ENCODE measurements at places on chromosomes 2 and 18.

GRCh38 chr2:217934321-217935131 is 68.3 kb downstream of the TNS1 start:
- no peak for DNase-seq

DNA sequence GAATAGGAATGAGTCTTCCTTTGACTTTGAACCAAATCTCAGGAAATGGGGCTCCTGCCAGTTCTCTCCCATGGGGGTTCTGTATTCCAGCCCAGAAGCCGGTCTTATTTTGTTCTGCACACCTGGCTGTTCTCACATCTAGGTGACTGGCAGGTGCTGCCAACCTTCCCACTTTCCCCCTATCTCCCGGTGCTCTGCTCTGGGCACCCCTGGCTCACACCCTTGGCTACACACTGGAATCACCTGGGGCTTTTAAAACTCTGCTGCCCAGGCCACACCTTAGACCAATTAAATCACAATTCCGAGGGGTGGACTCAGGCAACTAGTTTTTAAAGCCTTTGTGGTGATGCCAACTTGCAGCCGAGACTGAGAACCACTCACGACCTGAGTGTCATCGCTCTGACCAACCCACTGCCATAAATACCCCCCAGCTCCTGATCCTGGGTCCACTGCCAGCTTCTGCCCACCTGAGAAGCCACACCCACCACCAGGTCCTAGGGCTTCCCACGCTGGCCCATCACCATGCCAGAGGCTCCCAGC is 69.2 kb downstream of the KCNF1 start:
- DNase-seq = no peak

DNA sequence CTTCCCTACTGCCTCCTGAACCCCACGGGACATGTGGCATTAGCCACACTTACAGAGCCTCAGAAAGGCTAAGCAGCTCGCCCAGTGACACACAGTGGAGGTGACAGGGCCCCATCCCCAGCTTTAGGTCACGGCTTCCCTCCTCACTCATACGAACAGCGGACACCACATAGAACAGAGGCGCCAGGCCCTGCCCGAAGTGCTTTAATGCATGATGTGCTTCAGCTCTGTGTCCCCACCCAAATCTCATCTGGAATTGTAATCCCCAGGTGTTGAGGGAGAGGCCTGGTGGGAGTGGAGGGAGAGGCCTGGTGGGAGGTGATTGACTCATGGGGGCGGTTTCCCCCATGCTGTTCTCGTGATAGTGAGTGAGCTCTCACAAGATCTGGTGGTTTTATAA is 135.3 kb downstream of the PTGR3 start:
- DNase-seq = no peak

- DNase-seq = no peak
Measured at GRCh38 chr2:162062559-162062958, 11.5 kb downstream of the DPP4 start.

DNA sequence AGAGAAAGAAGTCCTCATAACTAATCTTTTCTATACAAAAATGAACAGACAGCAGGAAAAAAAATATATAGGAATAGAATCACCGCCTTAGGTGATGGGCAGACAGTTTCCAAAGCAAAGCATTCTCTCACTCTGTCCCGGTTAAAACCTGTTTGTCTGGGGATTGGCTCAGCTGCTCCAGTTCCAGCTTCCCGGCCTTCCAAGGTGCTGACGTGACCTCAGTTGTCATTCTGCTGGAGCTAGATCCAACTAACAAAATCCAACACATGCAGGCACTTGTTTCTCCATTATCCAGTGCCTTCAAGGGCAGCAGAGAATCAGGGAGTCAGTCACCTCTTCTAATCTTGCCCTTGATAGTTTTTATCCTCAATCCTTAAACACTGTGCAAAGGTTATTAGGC is 52.8 kb downstream of the IKZF2 start:
- DNase-seq = no peak

Measured in germinal center (tissue), 1 donor.